Activated gamma-delta T cell treated with anti-CD3 and anti-CD28 coated beads, Interleukin-2, amount 50 U/mL, for 16 hours (primary cell): ENCODE measurements at places on chromosomes 2 and 18.

GRCh38 chr2:86649119-86649947 lies 25.7 kb upstream of the RNF103 start:
- no peak for DNase-seq

GRCh38 chr18:24015639-24016631 lies 1.4 kb downstream of the TTC39C start:
- DNase-seq: no peak

DNA sequence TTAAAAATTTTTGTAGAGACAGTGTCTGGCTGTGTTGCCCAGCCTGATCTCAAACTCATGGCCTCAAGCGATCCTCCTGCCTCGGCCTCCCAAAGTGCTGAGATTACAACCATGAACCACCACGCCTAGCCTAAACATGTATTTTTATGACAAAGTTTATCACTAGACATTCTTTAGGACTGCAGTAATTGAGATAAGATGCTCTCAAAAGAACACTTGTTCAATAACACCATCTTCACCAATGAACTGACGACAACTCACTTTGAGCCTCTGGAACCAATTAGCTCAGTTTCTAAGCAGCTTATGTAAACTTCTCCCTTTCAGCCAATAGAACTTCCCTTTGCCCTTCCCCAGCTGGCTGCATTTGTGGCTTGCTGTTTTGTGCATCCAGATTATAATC lies 15.3 kb upstream of the PPP4R1 start:
- no peak for DNase-seq

- no peak for DNase-seq
Observed at GRCh38 chr2:230940471-230940815, 15.4 kb upstream of the GPR55 start.

GRCh38 chr2:33084433-33084832 lies 137.7 kb downstream of the LTBP1 start:
- DNase-seq: no peak

- no peak for DNase-seq
Observed at GRCh38 chr2:108640731-108641130, 78.6 kb upstream of the RANBP2 start.

- DNase-seq: no peak
Observed at GRCh38 chr2:54233832-54234649, 22.0 kb downstream of the TSPYL6 start.

GRCh38 chr2:205670292-205670691 lies 12.0 kb upstream of the NRP2 start:
- no peak for DNase-seq

DNA sequence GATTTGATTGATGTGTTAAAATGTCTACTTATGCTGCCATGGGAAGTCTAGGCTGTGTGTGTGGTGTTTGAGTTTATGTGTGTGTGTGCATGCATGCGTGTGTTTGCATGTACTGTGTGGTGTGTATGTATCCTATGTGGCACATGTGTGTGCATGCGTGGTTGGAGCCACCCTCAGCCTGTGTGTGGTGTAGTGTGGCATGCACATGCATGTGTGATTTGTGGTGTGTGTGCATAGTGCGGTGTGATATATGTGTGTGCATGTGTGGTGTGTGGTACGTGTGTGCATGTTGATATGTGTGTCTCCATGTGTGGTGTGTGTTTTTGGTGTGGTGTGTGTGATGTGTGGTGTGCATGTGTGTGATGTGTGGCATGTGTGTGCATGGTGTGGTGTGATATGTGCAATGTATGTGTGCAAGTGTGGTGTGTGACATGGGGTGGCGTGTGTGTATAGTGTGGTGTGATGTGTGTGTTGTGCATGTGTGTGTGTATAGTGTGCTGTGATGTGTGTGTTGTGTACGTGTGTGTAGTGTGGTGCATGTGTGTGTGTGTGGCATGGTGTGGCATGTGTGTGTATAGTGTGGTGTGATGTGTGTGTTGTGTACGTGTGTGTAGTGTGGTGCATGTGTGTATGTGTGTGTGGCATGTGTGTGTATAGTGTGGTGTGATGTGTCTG lies 66.6 kb upstream of the HDAC4 start:
- DNase-seq: no peak

- DNase-seq: peak; percentile 37
Observed at GRCh38 chr18:24397694-24398368, at the start of gene OSBPL1A. OSBPL1A (minus strand) TSS chr18:24397824; CDS start chr18:24377533, 20,291 bp downstream.

DNA sequence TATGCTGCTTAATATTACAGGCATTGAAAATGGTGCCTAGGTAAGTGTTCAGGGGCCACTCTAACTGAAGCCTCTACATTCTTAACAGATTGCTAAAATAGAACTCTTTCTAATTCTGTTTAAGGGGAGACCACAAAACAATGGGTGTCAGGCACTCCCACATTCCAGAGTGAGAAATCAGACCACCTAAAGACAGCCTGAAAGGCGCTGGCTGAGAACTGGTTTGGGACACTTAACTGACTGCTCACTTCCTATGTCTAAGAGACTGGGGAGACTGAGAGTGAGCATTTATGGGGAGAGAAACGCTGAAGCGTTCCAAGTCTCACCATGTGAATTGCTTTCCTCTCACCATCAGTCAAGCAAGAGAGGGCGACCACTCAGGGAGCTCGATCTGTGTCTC lies 108.8 kb upstream of the ITGB6 start:
- DNase-seq: no peak

GRCh38 chr2:234290671-234291070 lies 206.2 kb downstream of the ARL4C start:
- DNase-seq: peak; percentile 78

- DNase-seq: no peak
Observed at GRCh38 chr18:51279367-51279984, 82.0 kb upstream of the MEX3C start.

- DNase-seq: no peak
Observed at GRCh38 chr2:229914171-229914570, 7.6 kb downstream of the TRIP12 start.

GRCh38 chr2:175154661-175155082 lies 13.3 kb downstream of the ATF2 start:
- DNase-seq: no peak

- no peak for DNase-seq
Observed at GRCh38 chr2:190996947-190997346, 17.0 kb downstream of the STAT1 start.

DNA sequence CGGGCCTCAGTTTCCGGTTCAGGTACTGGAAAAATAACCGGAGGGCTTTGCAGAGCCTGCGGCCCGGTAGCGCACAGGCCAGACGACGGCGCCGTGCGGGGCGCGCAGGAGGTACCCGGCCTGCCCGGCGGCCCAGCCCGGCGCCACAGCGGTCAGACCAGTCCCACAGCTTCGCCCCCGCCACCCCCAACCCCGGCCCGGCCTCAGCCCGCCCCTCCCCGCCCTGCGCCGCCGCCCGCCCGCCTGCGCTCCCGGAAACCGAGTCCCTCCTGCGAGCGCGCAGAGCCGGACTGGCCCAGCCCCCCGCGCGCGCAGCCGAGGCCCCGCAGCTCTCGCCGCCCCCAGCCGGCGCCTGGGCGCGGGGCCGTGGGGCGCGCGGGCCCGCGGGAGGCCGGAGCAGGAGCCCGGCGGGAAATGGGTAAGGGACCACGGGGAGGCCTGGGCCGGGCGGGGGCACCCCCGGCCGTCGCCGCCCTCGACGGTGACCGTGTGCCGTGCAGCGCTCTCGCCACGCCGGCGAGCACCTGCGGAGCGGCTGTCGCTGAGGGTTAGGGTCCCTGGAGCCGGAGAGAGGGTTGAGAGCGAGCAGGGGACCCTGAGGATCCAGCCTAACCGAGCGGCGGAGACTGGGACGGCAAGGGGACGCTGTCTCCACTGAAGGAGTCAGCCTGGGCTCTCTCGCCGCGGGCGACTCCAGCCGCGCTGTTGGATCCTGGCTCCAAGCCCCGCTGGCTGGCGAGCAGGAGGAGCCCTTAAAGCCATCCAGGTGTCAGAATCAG lies 16.5 kb upstream of the PSD4 start:
- DNase-seq: no peak

DNA sequence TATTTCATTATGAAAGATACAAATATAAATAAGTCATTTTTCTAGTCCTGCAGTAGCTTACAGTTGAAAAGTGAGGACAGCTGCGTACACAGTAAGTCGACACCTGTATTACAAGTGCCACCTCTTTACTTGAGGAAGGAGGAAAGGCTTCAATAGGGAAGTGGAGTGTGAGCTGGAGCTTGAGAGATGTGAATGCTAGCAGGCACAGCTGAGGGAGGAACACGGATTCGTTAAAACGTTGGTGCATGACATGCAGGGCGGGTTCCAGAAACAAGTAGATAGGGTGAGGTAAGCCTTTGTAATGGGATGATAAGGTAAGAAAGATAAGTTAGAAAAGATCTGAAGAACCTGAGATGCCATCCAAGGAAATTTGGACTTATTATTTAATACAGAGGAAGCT lies 98.1 kb upstream of the CSRNP3 start:
- DNase-seq: no peak

DNA sequence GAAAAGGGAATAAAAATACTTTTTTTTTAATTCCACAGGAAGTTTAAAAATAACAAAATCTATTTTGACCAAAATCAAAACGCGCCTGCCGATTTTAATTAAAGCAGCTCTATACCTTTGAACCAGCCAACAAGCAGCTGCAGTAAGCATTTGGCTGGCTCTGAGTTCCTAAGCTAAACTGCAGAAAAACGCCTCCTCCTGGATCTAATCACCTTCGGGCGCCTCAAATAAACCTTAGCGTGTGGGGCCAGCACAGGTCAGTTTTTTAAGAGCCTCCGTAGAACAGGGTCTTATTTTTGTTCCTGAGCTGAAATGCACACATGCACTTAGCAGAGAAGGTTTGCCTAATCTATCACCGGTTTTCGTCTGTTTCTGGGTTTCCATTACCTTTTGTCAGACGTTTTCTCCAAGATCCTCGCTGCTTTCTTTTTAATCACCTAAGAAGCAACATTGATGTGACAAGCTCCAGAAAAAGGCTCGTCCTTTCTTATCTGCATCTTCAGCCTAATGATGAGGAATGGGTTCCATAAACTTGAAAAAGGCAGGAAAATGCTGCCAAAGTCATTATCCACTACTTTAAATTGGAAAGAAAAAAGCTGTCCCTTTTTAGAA lies 64.7 kb upstream of the HNRNPA3 start:
- no peak for DNase-seq

GRCh38 chr2:86433137-86433536 lies 8.0 kb upstream of the KDM3A start:
- DNase-seq: no peak

GRCh38 chr18:34802959-34803358 lies 92.9 kb downstream of the DTNA start:
- no peak for DNase-seq

DNA sequence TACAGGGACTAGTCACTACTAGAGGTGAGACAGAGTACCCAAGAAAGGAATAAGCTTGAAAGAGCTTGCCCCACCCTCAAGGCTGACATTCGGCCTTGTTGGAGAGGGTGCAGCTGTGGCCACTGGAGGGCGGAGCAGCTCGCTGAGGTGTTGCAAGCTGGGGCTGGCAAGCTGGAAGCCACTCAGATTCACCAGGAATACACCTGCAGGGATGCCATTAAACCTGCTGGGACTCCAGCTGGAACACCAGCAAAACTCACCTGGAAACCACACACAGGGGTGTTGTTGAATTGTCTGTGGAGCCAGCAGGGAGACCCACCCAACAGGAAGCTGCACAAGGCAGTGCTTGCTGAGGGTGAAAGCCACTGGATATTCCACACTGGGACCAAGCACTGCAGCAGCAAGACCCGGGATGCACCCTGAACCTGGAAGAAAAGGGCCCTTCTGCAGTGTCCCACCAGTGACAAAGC lies 26.1 kb downstream of the KCTD18 start:
- DNase-seq: no peak
